ENCODE measurements at places on chromosomes 1 and 21.

DNA sequence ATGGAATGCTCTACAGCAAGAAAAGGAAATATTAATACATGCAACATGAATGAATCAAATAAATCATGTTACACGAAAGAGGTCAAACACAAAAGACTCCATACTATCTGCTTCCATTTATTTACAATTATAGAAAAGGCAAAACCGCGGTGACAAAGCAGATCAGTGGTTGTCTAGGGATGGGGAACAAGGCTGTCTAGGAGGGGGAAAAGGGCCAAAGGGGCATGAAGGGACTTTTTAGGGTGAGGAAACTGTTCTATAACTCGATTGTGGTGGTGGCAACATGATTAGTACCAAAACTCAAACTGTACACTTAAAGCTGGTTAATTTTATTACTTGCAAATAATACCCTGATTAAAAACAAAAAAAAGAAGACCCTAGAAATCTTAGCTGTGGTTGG, 20.6 kb downstream of the CAPZB start:
- DNase-seq = no peak

- DNase-seq = no peak
Measured at GRCh38 chr1:177620636-177621190, 349.1 kb downstream of the SEC16B start.

GRCh38 chr1:214281021-214281719, at the start of gene SMYD2:
Gene SMYD2, plus strand, starts transcription at chr1:214281159. Its CDS starts 96 bp downstream, at chr1:214281255.
- DNase-seq = peak; percentile 33

- DNase-seq = no peak
Measured at GRCh38 chr1:61297887-61298286, 215.5 kb downstream of the NFIA start.
